Stimulated activated CD8-positive, alpha-beta memory T cell treated with anti-CD3 and anti-CD28 coated beads, Interleukin-7, amount 100 ng/mL, for 1 hour (primary cell): ENCODE measurements at places on chromosomes 5 and 9.

- DNase-seq, result no peak
These were observed 254.4 kb downstream of the FAM114A2 start for GRCh38 chr5:153784277-153784676.

- DNase-seq, result no peak
These were observed 250.9 kb upstream of the PIK3R1 start for GRCh38 chr5:67964619-67965018.

GRCh38 chr5:116632890-116633289, 58.3 kb upstream of the SEMA6A start:
- DNase-seq, result no peak

GRCh38 chr5:179823937-179824744, 3.4 kb downstream of the SQSTM1 start:
- no peak for DNase-seq

DNA sequence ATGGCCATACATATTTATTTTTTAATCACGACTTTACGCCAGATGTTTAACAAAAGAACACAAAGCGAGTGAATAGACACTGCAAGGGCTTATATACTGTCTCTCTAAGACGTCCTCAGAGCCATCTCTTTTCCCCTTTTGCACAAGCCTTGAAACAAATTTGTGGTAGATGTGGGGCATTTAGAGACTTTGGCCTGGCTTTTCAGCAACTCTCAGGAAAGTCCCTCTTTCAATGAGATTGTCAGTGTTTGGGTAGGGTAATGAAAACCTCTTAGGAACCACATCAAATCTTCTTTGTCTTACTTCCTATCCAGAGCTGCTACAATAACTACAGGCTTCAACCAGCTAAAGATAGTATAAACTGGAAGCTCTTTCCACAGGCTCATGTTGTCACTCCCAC, 380.0 kb downstream of the ANXA1 start:
- no peak for DNase-seq
